Skeletal muscle cell (primary cell): ENCODE measurements at places on chromosomes 1 and 21.

DNA sequence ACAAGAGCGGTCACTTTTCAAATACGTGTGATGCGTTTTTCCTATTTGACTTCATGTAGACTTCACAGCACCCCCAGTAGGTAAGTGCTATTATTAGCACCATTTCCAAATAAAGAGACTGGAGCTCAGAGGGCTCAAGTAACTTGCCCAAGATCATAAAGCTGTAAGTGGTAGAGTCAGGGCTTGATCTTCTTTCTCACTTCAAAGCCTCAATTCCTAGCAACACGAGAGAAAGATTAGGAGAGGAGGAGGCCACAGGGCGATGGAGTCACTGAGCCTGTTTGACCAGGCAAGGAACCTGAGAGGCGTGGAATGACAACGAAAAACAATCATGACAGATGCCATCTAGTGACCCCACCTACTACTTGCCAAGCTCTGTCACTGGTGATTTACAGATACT, 181.0 kb downstream of the FOXD2 start:
- no peak for DNase-seq

DNA sequence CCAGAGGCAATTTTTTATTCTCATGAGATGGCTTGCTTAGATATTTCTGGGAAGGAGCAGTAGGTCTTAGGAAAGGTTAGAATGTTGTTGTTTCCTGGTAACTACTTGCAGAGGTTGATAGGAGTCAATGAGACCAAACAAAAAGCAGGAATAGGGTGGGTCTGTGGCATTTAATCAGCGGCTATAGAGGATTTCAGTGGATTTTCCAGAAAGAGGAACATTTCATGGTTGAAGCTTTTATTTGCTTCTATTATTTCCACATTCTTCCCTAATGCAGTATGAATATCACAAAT, 111.3 kb upstream of the PALMD start:
- DNase-seq: no peak

GRCh38 chr1:86773341-86774288, 69.2 kb downstream of the SH3GLB1 start:
- DNase-seq: no peak

DNA sequence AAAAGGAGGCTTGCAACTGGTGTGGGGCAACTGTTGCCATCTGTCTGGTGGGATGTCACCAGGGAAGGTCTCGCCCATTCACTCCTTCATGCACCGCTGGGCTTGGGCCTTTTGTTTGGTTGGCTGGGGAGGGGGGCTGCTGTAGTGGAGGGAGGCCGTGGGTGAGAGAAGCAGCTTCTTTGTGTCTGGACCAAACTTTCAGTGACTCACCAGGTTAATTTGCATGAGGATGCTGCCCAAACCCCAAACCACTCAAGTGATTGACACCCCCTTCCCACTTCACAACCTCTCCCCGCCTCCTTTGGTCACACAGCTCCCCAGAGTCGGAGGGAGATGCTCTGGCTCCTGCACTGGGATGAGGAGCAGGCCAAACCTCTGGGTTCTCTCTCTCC, 19.7 kb downstream of the BTG2 start:
- DNase-seq: no peak

DNA sequence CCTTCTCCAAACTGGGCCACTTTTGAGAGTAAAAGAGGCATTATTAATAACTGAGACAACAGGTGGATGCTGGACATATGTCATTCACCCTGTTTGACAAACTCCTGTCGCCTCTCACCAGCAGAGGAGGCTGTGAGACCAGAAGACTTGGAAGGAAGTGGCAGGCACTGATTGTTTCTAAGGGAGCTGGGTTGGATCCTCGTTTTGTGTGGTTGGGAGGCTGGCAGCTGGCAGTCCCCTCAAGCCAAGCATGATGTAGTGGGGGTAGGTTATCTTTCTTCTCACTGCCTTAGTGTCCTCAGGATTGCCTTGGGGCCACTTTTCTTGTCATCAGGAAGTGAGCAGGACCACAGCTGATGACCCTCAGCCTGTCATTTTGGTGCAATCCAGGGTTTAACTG, 86.5 kb upstream of the KCNJ15 start:
- DNase-seq: no peak

GRCh38 chr1:111030590-111030989, 66.9 kb upstream of the LRIF1 start:
- peak; percentile 5 for DNase-seq

DNA sequence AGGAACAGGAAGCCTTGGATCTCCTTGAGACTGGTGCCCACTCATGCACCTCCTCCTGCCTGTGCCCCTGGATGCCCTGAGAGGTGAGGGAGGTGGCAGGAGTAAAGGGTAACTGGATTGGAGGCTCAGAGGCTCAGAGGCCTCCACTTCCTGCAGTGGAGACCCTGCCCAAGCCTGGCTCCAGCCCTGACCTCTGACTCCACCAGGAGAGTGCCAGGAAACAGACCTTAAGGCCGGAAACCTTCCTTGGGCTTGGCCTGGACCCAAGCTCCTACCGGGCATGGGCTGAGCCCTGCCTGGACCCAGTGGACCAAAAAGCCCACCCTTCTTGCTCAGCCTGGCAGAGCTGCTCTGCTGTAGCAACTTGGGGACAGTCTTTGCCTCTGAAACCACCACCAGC, 15.0 kb upstream of the CELA3B start:
- DNase-seq: no peak

DNA sequence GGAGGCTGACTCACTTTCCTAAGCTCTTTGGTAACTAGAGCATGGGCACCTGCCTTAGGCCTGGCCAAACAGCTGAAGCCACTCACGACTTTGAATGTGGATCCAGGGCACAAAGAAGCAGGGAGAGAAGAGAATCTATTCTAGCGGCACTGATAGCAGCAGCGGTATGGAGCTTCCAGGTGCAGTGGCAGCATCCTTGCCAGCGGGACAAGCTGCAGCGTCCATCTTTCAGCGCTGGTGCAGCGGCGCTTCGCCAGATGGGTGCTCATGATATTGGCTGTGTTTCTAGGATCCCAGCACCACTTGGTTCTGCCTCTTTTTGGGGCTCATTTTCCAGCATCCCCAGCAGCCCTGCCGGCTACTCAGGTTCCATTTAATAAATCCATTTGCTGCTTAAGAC, 184.2 kb downstream of the SLC44A5 start:
- DNase-seq: no peak

DNA sequence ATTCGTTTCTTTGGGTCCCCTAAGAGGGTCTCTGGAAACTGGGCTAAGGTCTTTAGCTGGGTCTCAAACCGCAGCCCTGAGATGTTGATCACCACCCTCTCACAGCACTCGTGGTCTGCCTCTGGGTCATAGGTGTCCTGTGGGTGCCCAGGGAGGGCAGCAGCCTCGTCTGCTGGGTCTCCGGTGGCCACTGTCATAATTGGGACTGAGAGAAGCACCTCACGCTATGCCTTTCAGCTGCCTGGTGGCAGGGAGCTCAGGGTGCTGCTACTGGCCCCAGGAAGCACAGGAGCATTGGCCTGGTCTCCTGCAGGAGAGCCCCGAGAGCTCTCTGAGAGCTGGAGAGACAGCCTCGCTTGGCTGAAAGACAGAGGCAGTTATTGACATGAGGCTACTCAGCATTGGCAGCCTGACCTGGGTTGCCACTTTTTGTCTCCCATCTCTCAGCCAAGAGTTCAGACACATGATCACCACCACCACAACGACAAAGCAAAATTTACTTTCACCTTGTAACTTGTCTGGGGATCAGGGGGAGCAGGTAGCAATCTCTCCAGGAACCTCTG, 1.5 kb downstream of the KCNA2 start:
- DNase-seq: no peak

DNA sequence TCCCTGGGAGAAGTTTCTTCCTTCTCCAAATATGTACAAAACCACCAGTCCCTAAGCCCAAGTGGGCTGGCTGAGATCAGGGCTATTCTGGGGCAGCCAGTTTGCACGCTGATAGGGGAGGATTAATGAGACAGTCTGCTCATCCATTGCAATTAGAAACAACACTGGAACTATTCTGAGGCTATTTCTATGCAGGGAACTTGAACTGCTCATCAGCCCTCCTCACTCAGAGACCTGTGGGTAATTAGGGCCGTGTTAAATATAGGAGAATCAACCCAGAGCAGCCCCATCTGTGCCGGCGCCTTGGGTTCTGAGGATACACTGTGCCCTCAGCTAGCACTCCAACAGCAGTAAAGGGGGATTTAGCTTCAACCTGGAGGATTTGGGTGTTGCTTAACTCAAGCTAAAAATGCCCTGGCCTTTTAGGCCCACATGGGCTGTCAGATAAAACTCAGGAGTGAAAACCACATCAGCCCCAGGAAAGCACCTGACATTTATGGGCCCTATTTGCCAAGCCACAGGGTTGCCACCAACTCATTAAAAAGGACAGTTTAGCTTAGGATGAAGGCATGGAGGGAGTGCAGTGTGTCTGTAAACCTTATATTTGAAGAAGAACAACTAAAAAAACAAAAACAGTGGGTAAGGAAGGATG, 53.9 kb downstream of the DUSP10 start:
- DNase-seq: no peak

DNA sequence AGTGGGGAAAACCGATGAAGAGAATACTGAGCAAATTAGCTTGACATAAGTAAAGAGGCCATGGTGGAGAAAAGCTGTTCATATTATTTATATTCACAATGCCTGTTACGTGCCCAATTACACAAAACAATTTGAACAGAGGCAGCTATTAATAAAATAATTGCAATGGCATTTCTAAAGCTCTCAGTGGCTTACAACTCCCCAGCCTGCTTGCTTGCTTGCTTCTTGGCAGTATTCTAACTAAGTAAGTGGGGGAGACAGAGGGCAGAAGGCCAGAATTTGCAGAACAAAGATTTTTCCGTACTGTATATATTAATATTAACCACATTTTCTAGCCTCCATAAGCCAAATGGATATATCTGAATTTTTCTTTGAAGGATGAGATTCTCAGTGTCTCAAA, 12.9 kb downstream of the PTPN14 start:
- no peak for DNase-seq

GRCh38 chr1:231923491-231924041, 297.0 kb downstream of the DISC1 start:
- no peak for DNase-seq

DNA sequence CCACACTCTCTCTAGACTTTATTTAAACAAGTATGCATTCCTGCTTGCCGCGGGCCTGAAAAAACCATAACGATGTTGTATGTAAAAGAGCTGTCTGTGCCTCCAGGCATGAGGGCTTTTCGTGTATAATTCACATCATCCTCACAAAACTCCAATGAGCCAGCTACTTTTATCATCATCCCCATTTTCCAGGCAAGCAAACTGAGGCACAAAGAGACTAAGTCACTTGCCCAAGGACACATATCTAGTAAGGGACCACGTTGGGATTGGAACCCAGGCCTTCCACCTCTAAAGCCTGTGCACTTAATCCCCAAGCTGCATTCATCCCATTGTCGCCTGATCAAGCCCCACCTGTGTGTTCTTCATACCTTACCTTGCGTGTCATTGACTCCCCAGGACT, 226.9 kb downstream of the KAZN start:
- no peak for DNase-seq

- DNase-seq: no peak
Measured at GRCh38 chr1:187252923-187253322, 424.2 kb downstream of the PLA2G4A start.

DNA sequence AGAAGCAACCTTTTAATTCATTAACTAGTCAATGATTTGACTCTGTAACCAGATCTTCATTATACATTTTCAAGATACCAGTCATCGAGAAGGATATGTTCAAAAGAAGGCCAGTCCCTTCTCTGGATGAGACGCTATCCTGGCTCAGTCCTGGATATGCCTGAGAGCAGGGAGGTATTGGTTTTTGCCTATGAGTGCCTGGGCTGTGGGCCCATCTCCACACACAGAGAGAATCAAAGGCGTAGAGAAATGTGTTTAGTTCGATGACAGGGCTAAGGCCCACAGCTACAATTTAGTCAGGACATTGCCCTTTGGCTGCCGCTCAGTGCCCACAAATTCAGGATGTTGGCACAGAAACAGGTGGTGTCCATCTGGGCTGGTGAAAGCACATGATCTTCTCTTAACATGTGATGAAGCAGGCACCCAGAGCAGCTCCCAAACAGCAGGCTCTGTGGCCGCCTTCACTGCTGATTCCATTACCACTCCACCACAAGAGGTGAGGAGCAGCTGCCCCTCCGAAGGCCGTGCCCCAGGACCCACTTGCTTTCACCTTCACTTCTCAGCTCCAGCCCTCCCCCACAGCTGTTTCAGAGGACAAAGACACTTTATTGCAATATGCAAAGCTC, 24.7 kb downstream of the ACKR1 start:
- DNase-seq: no peak

GRCh38 chr1:204821924-204822323, 48.7 kb upstream of the NFASC start:
- no peak for DNase-seq

DNA sequence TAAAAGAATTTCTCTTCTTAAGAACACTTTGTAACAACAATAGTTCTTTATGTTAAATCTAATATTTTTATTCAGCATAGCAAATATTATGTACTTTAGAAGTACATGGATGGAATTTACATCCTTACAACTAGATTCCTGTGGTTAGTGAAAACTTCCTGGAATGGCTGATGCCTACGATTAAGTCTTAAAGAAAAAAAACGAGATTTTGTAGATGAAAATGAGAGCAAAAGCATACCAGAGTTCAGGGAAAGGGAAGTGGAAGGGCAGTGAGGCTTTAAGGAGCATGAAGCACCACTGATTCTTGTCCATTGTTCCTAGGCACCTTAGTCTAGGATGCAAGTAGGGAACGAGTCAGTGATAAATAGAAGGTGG, 26.7 kb downstream of the CFH start:
- peak; percentile 48 for DNase-seq

- no peak for DNase-seq
Measured at GRCh38 chr1:19317126-19317910, 5.2 kb downstream of the SLC66A1 start.

GRCh38 chr1:199113265-199113869, 474.5 kb downstream of the PTPRC start:
- DNase-seq: peak; percentile 58

GRCh38 chr1:117674521-117675400, 68.9 kb downstream of the TENT5C start:
- DNase-seq: no peak

GRCh38 chr1:41009466-41009865, 12.1 kb downstream of the SLFNL1 start:
- no peak for DNase-seq

DNA sequence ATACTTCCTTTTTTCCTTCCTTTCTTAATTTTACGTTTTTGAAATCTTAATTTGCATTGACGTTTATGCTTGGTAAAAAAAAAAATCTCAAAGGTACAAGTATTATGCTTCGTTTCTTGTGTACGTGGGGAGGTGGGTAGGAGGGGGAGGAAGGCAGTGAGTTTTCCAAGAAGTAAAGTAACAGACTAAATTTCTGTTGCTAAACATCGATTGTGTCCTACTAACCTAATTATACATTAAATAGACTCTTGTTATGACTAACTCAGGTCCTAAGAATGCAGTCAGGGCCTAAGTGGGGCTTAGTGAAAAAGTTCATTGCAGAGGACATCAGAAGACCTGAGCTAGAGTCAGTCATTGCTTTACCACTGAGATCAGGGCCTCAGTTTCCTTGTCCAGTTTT, 17.5 kb downstream of the NEK7 start:
- no peak for DNase-seq

- peak; percentile 23 for DNase-seq
Measured at GRCh38 chr1:158037866-158038359, 44.5 kb downstream of the KIRREL1 start.
